ENCODE measurements at places on chromosomes 5 and 9. TPM values are rescaled to one million over a fixed set of nuclear protein-coding genes. Genes with fewer than 3 reads are reported as not detected.

The SHC3 gene
- total RNA-seq = 4.7 TPM

The SVEP1 gene
- total RNA-seq = 57.2 TPM

The ACSL6 gene
- total RNA-seq = 1.7 TPM

The NOL6 gene
- 14.6 TPM for total RNA-seq

The ATP6V0E1 gene
- 139 TPM for total RNA-seq

The OR1Q1 gene
- not detected for total RNA-seq

The ZNF608 gene
- total RNA-seq = 31.3 TPM

The GKAP1 gene
- 17.6 TPM for total RNA-seq

The AFAP1L1 gene
- 13.5 TPM for total RNA-seq

The NEUROG1 gene
- not detected for total RNA-seq

The AIF1L gene
- 12.0 TPM for total RNA-seq

The CAMK4 gene
- 0.16 TPM for total RNA-seq

The NKD2 gene
- 1.8 TPM for total RNA-seq

The ADCY2 gene
- total RNA-seq = 11.3 TPM

The ANGPTL2 gene
- total RNA-seq = 36.5 TPM

The KIF20A gene
- total RNA-seq = 2.0 TPM

The STING1 gene
- total RNA-seq = 58.5 TPM

The IL31RA gene
- not detected for total RNA-seq

The PRDM9 gene
- total RNA-seq = not detected

The NUTM2G gene
- total RNA-seq = not detected

The CTNNAL1 gene
- 111 TPM for total RNA-seq

The ADRB2 gene
- total RNA-seq = 2.8 TPM

The TMEM174 gene
- total RNA-seq = not detected

The C9orf50 gene
- 0.27 TPM for total RNA-seq

The GLDC gene
- total RNA-seq = 0.15 TPM

The SLC36A3 gene
- total RNA-seq = not detected

The SPATA31A3 gene
- not detected for total RNA-seq

The ZNF462 gene
- 43.9 TPM for total RNA-seq

The HSD17B4 gene
- total RNA-seq = 94.9 TPM

The PTCH1 gene
- total RNA-seq = 12.5 TPM

The SCGB3A2 gene
- total RNA-seq = not detected

The ESM1 gene
- not detected for total RNA-seq

The IFNE gene
- not detected for total RNA-seq

All from gastroesophageal sphincter (tissue), 4 donors.